ENCODE measurements at places on chromosomes 4 and X.
A peak's percentile ranks its signal among the peaks of the same experiment; 100 is the strongest.

DNA sequence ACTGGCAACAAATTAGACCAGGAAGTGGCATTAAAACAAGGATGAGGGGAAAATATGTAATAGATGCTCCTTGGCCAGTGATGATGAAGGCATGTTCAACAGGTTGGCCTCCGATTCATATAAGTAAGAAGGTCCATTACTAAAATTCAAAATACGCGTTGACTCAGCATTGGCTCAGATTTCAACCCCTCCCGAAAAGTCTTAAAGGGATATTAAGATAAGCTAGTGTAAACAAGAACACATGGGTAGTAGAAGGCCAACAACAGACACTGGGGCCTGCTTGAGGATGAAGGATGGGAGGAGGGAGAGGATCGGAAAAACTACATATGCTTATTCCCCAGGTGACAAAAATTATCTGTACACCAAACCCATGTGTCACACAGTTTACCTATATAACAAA, 19.1 kb upstream of the LAP3 start:
- no peak for DNase-seq

- no peak for DNase-seq
These were observed 45.4 kb downstream of the ARSD start for GRCh38 chrX:2883770-2884169.

GRCh38 chr4:40190019-40190418, 6.8 kb upstream of the RHOH start:
- no peak for DNase-seq

DNA sequence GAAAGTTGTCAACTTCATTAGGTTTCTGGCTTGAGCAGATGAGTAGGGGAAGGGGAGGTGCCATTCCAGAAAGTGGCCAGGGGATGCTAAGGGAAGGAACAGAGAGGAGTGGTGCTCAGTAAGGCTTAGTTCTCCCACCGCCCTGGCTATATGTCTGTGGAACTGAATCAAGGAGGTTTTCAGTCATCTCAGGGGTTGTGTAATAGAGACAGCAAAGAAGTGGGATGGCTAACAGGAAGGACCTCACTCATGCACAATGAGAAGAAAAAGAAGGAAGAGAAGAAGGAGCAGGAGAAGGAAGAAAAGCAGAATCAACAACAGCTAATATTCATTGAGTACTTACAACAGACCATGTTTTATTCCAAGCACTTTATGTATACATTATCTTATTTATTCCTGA, 368.7 kb downstream of the MID1IP1 start:
- no peak for DNase-seq

- DNase-seq, result no peak
These were observed 426 bp upstream of the C4orf51 start for GRCh38 chr4:145679520-145679919.

DNA sequence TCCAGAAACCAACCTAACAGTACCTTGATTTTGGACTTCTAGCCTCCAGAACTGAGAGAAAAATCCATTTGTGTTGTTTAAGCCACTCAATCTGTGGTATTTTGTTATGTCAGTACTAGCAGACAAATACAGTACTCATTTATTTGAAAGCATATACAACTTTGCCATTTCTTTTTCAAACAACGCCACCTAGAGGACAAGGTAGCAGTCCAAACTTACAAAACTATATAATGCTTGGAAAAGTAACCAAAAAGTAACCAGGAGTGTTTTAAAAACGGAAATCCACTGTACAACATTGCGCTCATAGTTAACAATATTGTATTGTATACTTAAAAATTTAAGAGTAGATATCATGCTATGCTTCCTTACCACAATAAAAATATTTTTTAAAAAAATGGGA, 37.0 kb upstream of the FGF13 start:
- DNase-seq, result peak; percentile 22

DNA sequence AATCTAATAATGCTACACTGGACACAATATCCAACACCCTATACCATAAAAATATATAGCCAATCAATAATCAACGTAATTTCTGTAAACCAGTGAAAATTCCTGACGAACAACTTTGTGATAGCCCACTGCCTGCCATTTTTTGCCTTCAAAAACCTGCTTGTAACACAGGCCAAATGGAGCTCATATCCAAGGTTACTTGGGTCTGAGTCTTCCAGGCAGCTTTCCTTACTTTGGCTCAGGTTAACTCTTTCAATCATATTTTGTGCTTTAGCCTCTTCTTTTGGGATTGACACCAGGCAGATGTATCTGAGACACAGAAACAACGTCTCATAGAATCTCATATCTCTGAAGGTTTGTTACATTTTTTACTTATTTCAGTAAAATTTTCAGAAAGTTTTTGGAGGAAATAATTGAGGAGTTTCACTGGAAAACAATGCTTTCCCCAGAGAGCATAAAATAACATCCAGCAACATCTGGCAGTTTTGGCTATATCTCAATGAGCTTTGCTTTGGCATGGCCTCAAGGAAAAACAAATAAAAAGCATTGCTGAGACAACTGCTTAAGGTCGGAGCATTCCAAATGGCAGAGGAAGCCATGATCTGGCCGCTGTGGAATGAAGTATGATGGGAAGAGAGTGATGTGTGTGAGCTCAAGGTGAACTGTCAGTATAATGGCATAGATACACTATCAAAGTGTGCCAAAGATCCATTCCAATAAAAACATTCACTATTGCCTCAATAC, 162.9 kb upstream of the SPIN4 start:
- no peak for DNase-seq

DNA sequence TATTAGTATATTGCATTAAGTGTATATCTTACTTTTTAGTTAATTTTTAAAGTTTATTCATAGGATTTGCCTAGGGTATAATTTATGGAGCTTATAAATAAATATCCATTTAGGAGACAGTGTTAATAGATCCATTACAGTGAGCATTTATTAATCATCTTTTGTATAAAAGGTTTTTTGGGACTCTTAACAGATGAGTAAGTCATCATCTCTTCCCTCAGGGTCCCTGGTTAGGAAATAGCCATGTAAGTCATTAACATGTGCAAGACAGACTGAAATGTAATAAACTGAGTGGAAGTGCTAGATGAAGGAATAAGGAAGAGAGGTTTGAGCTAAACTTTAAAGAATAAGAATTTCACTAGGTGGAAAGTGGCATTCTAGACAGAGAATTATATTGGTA, 69.2 kb downstream of the PAQR3 start:
- DNase-seq, result no peak

DNA sequence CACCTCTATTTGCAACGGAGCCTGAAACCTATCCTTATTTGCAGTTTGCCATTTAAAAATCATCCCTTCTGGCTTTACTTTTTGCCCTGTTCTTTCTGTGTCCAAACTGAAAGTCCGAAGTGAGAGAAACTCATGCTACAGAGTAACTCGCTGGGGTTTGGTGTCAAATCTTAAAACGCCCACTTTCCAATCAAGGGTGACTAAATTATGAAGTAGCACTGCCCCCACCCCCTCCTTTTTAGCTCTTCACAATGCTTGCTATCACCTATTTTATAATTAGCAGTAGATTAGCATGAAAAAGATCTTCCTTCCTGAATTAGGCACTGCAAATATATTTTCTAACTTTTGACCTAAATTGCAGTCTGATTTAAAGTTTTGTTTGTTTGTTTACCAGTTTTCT, 52.5 kb downstream of the VGLL1 start:
- DNase-seq, result no peak

- no peak for DNase-seq
These were observed 398.1 kb upstream of the PITX2 start for GRCh38 chr4:111020961-111021360.

DNA sequence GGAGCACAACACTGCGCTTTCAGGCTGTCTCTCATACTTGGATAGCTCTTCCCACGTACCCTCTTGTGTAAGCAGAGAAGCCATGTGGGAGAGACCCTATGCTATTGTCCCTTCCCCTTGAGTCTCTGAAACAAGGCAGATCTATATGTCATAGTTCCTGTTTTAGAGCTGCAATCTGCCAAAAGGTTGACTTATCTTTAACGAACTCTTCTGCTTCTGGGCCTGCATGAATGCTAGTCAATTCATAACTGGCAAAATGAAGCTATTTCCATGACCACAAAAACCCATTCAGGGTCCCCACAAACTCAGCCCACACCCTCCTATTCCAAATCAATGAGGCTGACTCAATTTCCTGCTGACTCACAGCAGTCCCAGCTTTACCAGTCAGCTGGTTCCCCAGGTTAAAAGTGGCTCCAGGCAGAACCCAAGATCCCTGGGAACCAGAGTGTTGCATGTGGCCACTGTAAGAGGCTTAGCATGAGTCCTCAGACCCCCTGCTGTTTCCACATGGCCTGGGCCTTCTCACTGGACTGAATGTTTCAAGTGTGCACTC, 25.3 kb upstream of the SOD3 start:
- no peak for DNase-seq

All from brain (organoid and tissue), 16 donors.